ENCODE measurements at places on chromosomes 13 and 19.
A peak's percentile ranks its signal among the peaks of the same experiment; 100 is the strongest.

GRCh38 chr13:48400850-48401291 is 12.0 kb downstream of the LPAR6 start:
- no peak for DNase-seq

DNA sequence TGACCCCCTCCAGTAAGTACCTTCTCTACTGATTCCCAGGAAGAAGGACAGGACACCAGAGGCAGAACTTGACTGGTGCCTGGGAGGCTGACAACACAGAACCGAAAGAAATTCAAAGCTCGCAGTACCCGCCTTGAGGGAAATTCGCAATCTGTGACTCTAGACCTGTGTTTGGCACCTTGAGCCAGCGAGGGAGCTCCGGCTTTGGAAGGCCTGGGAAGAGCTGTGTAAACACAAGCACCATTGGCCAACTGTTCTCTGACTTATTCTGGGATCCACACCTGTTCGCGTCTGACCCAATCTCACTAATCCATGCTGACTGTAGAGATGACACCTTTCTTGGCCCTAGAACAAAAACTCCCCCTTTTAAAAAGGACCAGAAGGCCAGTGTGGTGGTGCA is 50.7 kb downstream of the CEBPG start:
- no peak for DNase-seq

DNA sequence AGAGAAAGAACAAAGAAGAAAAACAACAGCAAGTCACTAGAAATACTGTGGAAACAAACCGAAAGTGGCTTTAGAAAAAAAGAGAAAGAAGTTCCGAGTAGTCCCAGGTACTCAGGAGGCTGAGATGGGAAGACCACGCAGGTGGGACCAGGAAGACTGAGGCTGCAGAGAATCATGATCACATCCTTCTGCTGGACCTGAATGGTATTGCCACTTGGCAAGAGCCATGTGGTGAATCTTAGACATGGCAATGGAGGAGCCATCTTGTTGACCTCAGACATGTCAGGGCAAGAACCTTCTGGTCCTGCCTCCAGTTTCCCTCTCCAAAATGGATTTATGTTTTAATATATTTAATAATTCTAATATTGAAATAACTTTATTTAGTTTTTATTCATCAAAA is 37.4 kb upstream of the ZNF724 start:
- DNase-seq = no peak

- peak; percentile 72 for DNase-seq
Observed at GRCh38 chr19:39497996-39498797, 550 bp upstream of the DLL3 start.

DNA sequence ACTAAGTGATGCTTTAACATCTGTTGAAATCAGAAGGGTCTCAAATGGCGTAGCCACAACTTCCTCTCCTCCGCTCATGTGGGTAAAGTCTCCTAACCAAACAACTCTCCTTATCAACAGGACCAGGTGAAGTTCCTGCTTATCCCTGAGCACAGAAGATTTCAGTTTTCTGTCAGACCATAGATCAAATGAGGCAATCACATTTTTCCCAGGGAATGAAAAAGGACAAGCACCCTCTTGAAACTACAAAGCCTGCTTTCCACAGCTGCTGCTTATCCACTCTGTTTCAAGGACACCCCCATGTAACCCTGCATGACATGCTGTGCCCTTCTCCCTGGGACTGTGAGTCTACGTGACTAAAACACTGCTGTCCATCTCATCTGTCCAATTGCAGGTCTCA is 788.3 kb upstream of the SLITRK5 start:
- peak; percentile 39 for DNase-seq

DNA sequence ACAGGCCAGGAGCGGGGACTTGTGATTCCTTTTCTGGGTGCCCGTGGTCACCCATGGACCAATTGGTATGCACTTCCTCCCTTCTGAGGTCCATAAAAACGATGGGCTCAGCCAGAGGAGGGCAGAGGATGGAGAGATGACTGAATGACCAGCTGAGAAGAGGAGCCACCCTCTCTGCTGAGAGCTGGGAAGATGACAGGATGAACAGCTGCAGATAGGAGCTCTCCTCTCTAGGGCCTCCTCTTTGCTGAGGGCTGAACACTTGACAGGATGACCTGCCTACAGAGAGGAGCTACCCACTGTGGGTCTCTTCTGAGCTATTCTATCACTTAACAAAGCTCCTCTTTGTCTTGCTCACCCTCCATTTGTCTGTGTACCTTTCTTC is 4.1 kb downstream of the IGFL4 start:
- no peak for DNase-seq

DNA sequence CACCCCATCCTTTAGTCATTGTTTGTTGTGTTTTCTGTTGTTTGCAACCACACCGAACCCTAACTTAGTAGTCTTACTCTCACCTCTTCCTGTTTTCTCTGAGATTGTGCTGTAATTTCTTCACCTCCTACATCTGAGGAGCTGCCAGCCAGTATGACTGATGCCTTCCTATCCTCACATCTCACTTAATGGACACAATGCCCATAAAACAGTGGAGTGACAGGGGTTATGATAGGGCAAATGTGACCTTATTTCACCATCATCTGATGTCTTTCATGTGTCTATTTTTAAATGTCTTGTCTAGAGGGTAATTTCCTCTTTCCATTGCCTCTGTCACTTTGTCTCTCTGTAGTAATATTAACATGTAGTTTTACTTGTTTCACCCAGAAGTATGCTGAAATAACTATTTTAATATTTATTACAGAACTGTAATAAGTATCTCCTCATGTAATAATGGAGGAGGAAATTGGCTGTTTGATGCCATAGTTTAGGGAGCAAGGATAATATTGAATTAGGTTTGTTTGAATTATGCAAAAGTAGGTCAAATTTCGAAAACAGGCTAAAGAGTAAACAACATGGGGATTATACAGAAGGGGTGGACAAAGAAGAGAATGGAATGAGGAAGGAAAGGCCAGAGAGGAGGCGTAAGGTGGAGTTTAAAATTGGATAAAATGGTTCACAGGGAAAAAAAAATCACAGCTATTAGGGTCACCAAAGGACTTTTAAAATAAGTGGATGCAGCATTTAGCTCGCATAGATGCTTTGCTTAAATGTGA is 103.5 kb upstream of the SPRY2 start:
- no peak for DNase-seq

DNA sequence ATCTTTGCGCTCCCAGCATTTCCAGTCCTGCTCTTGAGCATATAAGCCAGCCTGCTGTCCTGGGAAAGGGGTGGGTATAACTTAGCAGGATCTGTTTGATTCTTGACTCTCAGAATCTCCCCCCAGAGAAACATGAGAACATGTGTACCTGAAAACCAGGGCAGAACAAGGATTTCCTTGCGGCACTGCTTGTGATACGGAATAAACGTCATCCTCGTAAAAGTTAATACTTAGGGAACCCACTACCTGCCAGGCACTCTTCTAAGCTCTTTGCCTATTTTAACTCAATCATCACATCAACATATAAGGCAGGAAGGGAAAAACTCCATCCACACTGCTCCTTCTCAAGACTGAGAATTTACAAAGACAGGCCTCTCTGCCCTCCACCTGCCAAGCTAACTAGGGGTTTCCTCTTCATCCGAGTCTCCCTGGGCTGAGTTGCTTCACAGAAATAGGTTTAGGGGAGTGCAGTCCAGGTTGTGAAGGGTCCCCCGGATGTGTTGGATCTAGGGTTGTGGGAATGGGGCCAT is 1.1 kb downstream of the ZNF653 start:
- DNase-seq = no peak

GRCh38 chr13:24984134-24984533 is 111.8 kb upstream of the PABPC3 start:
- DNase-seq = no peak

- DNase-seq = no peak
Observed at GRCh38 chr19:31553112-31553845, 204.0 kb upstream of the TSHZ3 start.

- DNase-seq = no peak
Observed at GRCh38 chr19:5396096-5396939, 55.7 kb upstream of the PTPRS start.

GRCh38 chr19:55454787-55455243 is 6.6 kb downstream of the ISOC2 start:
- DNase-seq = peak; percentile 15

GRCh38 chr13:37207691-37208451 is 102.4 kb upstream of the CSNK1A1L start:
- DNase-seq = no peak

DNA sequence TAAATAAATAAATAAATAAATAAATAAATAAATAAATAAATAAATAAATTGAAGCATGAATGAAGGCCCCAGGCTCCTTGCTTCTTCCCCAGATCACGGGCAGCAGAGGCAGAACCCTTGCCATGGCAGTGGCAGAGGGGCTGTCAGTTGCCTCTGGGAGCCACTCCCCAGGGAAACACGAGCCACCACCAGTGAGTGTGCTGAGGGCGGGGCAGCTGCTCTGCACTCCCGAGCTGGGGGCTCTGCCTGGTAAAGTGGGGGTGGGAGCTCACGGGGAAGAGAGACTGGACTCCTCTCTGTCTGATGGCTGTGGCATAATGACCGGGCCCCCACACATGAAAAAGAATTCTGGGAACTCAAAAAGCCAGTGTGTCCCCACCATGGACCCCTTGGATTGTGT is 7.8 kb downstream of the FCAR start:
- DNase-seq = no peak

DNA sequence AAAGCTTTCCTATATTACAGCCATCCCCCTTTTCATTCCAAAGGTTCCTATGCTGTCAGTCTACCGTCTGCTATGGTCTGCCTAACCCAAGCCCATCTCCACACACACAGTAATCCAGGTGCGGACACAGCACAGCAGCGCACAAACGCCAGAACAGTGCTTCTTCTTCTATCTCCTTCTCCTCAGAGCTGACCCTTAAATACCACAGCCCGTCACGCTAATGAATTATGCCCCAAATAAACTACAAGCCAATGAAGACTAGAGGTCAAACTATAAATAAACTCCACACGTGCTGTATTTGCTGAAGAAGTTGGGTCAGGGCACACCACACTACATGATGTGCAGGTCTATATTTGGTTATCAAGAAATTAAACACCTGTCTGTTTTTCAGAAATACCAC is 71.8 kb downstream of the TBC1D4 start:
- no peak for DNase-seq

GRCh38 chr13:25910991-25911419 is 140.8 kb downstream of the SHISA2 start:
- DNase-seq = no peak

GRCh38 chr19:46963093-46963734 is 56.4 kb upstream of the NPAS1 start:
- no peak for DNase-seq

Measured in NCI-H510A treated with DMSO at 0.1 percent for 48 hours (cell line).